ENCODE measurements at places on chromosomes 6 and 20.

GRCh38 chr20:11473983-11474382 lies 443.7 kb upstream of the BTBD3 start:
- no peaks in the 10 kb centered on the region for H3K36me3 ChIP-seq
- H3K4me1 ChIP-seq = no peaks in the 10 kb centered on the region
- H3K4me3 ChIP-seq = no peak overlapping the region
- no peaks in the 10 kb centered on the region for H3K27me3 ChIP-seq
- H3K27ac ChIP-seq = no peak overlapping the region

DNA sequence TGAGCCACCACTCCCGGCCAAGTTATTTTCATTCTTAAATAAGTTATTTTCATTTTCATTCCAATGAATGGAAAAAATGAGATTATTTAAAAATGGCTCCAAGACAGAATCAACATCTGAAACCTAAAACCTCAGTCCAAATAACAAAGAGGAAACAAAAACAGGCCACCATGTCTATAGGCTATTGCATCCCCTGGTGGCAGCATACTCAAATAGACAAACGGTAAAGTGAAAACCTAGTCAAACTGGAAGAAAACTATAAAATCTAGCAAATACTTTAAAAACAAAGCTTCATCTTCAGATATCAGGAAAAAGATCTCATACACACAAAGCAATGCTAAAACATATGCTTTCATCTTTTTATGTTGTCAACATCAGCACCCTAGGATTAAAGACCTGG lies 20.9 kb downstream of the IL17A start:
- no peak overlapping the region for H3K4me3 ChIP-seq
- H3K36me3 ChIP-seq = no peaks in the 10 kb centered on the region
- H3K27ac ChIP-seq = no peak overlapping the region

DNA sequence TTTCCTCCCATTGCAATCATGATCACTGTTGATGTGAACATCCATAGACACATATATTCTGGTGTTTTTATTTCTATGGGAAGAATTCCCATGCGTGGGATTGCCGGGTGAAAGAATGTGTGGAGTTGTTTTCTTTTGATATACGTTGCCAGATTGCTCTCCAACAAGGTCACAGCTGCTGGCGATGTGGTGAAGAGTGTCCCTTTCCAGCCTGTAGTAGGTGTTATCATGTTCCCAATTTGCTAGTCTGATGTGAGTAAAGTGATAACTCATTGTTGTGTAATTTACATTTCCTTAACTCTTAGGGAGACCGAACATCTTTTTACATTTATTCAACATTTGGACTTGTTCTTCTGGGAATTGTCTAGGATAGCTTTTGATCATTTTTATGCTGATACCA lies 14.5 kb upstream of the ELMO2 start:
- DNase-seq = no peak
- H3K4me1 ChIP-seq = no peaks in the 10 kb centered on the region
- H3K36me3 ChIP-seq = no peaks in the 10 kb centered on the region
- H3K27me3 ChIP-seq = no peaks in the 10 kb centered on the region
- H3K4me3 ChIP-seq = no peak overlapping the region

GRCh38 chr6:117050301-117050700 lies 173.3 kb downstream of the RFX6 start:
- H3K36me3 ChIP-seq = no peaks in the 10 kb centered on the region
- H3K4me3 ChIP-seq = no peak overlapping the region
- DNase-seq = no peak
- no peak overlapping the region for H3K27ac ChIP-seq
- no peaks in the 10 kb centered on the region for H3K4me1 ChIP-seq
- no peaks in the 10 kb centered on the region for H3K27me3 ChIP-seq

DNA sequence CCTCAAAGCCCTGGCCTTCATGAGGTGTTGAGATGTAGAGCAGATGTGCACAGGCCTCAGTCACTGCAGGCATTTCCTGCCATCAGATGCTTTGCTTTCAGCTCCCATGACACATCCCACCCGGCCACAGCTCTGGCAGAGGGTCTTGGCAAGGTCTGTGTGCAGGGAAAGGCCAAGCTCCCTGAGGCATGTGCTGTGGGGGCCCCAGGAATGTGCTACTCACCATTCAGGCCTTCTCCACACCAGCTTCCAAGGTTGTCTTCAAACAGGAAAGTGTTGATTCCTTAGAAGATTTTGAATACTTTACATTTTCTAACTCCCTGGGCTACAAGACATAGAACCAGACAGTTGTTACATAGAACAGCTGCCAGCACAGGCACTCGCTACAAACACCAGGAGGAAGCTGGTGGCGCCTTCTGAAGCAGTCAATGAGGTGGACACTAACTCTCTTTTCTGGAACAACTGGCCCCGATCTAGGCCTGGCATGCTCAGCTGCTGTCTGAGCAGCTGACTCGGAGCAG lies 27.8 kb downstream of the CASS4 start:
- no peak overlapping the region for H3K4me3 ChIP-seq
- peaks cover 5% of the 10 kb centered on the region for H3K36me3 ChIP-seq
- H3K27me3 ChIP-seq = no peaks in the 10 kb centered on the region
- peaks cover 20% of the 10 kb centered on the region for H3K4me1 ChIP-seq
- peak overlapping the region; percentile 7 for H3K27ac ChIP-seq

GRCh38 chr6:125987026-125987617 lies 782 bp downstream of the TRMT11 start:
- H3K27ac ChIP-seq = peak overlapping the region; percentile 82
- H3K36me3 ChIP-seq = no peaks in the 10 kb centered on the region
- peak overlapping the region; percentile 96 for H3K4me3 ChIP-seq
- H3K4me1 ChIP-seq = no peaks in the 10 kb centered on the region
- no peak for DNase-seq
- H3K27me3 ChIP-seq = no peaks in the 10 kb centered on the region
